ENCODE measurements at places on chromosomes 5 and 9. TPM values are rescaled to one million over a fixed set of nuclear protein-coding genes. Genes with fewer than 3 reads are reported as not detected.

DNA sequence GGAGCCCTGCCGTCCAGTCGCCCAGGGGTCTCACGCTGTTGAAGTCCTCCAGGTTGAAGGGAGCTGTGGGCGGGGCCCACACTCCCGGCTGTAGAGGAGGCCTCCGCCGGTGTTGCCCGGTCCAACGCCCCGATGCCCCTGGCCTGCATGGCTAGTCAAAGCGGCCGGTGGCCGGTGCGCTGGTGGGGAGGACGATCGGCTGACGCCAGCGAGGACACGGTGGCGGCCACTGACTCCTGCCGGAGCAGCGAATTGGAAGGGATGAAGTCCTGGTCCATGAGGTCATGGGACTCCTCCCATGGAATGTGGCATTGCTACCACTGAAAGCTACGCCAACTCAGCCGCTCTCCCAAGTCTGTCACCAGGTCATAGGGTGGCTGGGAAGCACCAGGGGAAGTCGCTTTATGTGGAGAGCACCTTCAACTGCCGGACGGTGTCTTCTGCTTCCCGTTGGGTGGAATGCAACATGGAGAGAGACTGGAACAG lies 11.8 kb downstream of the RCL1 start:
- DNase-seq, result no peak

GRCh38 chr5:60148366-60148765 lies 254.8 kb upstream of the PDE4D start:
- no peak for DNase-seq

GRCh38 chr9:112173489-112174221 lies 1.4 kb downstream of the SUSD1 start:
- no peak for DNase-seq

GRCh38 chr9:98357921-98358535 lies 102.6 kb upstream of the TBC1D2 start:
- peak; percentile 73 for DNase-seq

DNA sequence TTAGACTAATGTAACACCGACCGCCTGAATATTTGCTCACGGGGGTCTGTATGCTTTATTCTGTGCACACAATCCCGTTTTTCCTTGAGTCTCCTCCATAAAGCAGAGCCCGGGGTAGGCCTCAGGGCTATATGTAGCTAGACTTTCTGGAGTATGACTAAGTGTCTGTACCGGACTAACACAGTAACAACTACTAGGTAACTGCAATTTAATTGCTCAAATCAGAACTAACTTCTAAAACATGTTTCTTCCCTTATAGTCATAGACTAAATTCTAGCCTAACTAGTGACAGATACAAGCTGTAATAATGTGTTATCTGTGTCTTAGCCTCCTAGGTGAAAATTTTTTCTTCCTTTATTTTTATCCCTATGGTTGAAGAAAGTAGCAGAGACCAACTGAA lies 2.1 kb downstream of the REEP5 start:
- no peak for DNase-seq

Gene ANKRA2
- total RNA-seq, result 17.2 TPM

Gene PCDHB2
- total RNA-seq, result 0.23 TPM

Measured in endothelial cell of umbilical vein (primary cell).